PC-3 (cell line): ENCODE measurements at places on chromosomes 2 and 18. TPM values are rescaled to one million over a fixed set of nuclear protein-coding genes. Genes with fewer than 3 reads are reported as not detected.
A peak's percentile ranks its signal among the peaks of the same experiment; 100 is the strongest.

Gene NRP2
- total RNA-seq, result 18.3 and 19.9 TPM in 2 replicates

GRCh38 chr2:233912691-233913423 is 4.3 kb upstream of the TRPM8 start:
- DNase-seq, result peak; percentile 48

DNA sequence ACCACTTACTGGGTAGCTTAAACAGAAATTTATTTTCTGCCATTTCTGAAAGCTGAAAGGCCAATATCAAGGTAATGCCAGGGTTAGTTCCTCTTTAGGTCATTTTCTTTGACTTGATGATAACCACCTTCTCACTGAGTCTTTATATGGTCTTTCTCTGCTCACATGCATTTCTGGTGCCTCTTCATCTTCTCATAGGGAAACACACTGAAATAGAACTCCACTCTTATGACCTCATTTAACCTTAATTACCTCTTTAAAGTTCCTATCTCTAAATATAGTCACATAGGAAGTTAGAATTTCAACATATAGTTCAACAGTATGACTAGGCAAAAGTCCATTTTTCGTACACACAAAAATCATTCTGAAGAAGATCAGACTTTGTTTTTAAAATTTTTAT is 616.8 kb upstream of the VRK2 start:
- DNase-seq, result no peak

GRCh38 chr18:63119647-63120046 is 199.9 kb downstream of the BCL2 start:
- peak; percentile 39 for DNase-seq

DNA sequence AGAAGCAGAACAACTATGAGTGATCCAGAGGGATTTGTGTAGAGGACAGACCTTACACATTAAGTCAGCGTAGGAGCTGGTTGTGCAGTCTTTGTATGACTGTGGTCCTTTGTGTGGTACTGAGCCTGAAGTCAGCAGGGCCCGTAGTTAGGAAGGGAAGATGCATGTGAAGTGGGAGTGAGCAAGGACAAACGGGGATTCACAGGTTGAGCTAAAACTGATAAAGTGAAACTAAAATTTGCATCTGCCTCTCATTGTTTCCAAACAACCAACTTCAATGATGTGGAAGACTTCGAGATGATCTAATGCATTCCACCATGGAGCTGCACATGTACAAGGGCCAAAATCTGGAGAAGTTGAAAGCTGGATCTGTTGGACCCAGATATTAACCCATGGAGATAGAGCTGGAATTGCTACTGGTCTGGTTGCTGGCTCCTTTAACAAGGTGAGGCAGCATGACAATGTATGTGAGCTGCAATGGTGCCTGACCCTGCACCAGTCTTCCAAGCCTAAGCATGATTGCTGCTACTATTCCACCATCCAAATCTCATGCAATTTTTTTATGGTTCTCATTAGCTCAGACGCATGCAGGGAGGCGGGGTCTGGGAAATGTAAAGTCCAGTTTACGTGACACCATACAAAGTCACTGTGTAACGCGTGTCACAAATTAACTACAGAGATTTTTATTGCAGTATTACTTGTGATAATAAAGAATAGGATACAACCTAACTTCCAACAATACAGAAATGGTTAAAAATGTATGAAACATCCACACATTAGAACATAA is 12.1 kb upstream of the CYBRD1 start:
- DNase-seq, result no peak

DNA sequence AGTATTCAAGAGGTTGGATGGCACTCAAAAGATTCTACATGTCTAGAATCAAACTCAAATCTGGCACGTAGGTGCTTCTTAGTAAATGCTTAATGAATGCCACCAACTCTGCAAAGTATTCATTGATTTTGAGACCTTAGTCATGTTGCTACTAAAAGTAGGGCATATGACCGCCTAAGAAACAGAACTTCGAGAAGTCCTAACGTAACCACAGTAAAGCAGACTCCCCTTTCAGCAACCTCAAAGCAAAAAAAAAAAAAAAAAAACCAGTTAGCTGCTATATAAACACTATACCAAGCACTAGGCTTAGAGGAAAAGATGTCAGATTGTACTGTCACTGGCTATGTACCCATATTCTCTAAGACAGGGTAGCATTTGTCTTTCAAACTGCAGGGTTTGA is 33.9 kb downstream of the PTCD3 start:
- no peak for DNase-seq

Gene STPG4
- total RNA-seq, result 2.4 TPM in 1 of 2 replicates, not detected in the other

GRCh38 chr2:36783246-36783645 is 86.7 kb downstream of the VIT start:
- DNase-seq, result no peak

DNA sequence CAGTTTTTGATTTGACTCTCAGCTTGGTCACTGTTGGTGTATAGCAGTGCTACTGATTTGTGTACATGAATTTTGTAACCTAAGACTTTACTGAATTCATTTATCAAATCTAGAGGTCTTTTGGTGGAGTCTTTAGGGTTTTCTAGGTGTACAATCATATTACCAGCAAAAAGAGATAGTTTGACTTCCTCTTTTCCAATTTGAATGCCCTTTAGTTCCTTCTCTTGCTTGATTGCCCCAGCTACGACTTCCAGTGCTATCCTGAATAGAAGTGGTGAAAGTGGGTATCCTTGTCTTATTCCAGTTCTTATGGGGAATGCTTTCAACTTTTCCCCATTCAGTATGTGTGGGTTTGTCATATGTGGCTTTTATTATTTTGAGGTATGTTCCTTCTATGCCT is 312.9 kb upstream of the REV1 start:
- DNase-seq, result no peak

Gene CACNB4
- total RNA-seq, result not detected in 2 replicates

Gene GKN2
- 0.58 TPM in 1 of 2 replicates, not detected in the other for total RNA-seq

DNA sequence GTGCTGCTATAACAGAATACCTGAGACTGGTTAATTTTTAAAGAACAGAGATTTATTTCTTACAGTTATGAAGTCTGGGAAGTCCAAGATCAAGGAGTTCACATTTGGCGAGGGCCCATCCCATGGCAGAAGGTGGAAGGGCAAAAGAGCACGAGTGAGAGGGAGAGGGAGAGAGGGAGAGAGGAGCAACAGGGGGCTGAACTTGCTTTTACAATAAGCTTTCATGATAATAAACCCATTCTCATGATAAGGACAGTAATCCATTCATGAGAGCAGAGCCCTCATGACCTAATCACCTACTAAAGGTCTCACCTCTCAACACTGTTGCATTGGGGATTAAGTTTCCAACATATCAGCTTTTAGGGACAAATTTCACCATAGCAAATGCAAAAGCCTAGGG is 45.3 kb downstream of the DSC3 start:
- DNase-seq, result no peak

DNA sequence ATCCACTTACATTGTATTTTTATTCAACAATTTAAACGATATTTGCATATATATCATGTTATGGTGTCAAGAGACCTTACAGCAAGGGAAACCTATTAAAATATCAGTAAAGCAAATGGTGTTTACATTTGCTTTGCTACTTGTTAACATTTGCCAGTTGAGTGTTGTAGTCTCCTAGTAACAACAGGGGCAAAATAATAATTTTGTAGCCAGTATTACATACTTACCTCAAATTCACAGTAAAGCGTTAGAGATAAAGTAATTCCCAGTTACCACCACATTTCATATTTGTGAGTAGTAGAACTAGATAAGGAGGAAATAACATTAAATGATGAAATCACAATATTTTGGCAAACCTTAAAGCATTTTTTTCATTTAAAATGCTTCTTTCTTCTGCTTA is 71.3 kb downstream of the FASTKD2 start:
- no peak for DNase-seq

DNA sequence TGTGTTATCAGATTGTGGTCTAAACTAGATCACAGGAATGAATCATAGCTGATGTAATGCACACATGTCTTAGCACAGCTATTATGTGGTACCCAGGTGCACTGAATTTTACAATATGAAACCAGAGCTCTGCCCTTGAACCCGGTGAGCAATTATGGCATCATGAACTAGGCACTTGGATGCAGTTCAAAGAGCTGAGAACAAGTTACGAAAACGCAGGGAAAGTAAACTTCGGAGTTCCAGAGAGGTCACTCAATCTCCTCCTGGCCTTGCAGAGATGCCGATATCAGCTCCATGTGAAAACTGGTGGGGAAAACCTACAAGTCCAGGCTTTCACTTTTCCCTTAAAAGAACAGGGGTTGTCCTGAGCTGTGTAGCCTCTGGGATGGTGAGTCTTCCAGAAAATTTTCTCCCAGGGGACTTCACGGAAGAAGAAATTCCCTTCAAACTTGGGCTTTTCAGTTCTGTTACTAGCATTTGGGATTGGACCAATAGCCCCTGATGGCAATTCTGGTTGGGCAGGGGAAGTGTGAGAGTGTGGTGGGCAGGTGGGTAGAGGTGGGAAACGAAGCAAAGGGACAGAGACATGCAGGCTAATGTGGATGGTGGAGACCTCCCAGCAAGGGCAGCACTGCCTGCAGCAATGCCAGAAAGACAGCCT is 71.1 kb upstream of the SH3BP4 start:
- peak; percentile 90 for DNase-seq

DNA sequence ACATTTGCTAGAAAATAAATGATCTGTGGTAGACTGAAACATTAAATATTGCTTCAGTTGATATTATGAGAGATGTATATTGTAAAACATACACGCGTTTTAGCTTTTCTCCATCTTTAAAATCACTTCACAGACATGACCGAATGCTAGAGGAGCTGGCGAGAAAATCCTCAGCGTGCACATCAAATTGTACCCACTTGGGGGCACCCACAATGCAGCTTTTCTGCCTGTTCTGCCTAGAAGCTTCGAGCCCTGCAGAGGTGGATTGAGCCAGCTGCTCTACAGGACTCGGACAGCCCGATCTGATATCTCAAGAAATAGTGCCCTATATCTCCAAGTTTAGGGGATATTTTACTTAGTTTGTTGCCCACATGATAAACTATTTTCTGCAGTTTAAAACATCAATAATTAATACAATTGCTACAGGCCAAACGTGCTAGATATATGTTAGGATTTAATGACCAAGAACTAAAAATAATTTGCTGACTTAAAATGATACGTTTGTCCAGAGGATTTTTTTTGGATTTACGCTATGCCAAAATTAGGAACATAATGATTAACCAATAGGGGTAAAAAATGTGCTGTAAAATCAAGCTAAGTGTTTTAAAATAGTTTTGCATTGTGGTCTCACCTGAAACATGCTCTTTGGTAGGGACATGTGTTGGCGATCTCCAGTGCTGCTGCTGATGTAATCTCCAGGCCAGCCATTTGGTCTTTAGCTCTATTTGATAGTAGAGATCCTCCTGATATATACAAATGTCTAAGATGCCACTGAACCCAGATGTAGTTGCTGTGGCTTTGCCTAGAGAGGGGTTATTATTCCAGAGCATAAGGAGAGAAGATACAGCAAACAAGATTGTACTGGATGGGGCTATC is 22.3 kb upstream of the ATP5MC3 start:
- DNase-seq, result peak; percentile 72

- DNase-seq, result no peak
Observed at GRCh38 chr18:26434887-26435286, 113.5 kb downstream of the KCTD1 start.

- peak; percentile 34 for DNase-seq
Observed at GRCh38 chr2:62071126-62071598, 124.8 kb upstream of the B3GNT2 start.

Gene IMP4
- total RNA-seq, result 203 and 207 TPM in 2 replicates

GRCh38 chr2:105321875-105322646 is 7.5 kb downstream of the TGFBRAP1 start:
- no peak for DNase-seq

- no peak for DNase-seq
Observed at GRCh38 chr2:6237039-6237660, 545.0 kb downstream of the SOX11 start.

Gene HOXD1
- total RNA-seq, result not detected in 2 replicates

Gene LYG2
- not detected in 2 replicates for total RNA-seq

GRCh38 chr2:100344433-100344832 is 22.1 kb upstream of the LONRF2 start:
- DNase-seq, result no peak

DNA sequence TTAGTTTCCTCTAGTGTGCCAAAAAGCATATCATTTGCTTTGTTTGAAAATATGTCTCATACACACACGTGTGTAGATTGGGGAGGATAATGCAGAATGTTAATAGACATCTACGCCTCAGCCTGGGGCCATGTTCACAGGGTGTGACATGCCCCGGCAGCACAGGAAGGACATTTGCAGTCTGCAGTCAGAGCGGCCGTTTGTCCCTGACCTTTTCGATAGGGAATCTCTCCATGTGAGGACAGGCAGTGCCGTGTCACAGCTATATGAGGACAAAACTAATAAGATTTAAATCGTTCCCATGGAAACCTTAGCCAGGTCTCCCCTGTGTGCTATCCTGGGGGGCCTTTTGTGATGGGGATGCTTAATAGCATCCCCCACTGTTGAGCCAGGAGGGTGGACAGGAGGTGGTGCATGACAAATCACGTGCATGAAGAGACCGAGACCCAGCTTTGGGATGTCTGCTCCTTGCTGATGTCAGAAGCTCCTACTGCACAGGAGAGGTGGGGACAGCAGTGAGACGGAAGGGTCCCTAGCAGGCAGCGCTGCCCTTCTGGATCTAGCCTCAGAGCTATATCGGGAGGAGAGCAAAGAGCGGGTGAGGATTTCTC is 100.6 kb downstream of the RNF144A start:
- no peak for DNase-seq

- DNase-seq, result peak; percentile 38
Observed at GRCh38 chr2:44169155-44169898, 652 bp downstream of the PPM1B start.

DNA sequence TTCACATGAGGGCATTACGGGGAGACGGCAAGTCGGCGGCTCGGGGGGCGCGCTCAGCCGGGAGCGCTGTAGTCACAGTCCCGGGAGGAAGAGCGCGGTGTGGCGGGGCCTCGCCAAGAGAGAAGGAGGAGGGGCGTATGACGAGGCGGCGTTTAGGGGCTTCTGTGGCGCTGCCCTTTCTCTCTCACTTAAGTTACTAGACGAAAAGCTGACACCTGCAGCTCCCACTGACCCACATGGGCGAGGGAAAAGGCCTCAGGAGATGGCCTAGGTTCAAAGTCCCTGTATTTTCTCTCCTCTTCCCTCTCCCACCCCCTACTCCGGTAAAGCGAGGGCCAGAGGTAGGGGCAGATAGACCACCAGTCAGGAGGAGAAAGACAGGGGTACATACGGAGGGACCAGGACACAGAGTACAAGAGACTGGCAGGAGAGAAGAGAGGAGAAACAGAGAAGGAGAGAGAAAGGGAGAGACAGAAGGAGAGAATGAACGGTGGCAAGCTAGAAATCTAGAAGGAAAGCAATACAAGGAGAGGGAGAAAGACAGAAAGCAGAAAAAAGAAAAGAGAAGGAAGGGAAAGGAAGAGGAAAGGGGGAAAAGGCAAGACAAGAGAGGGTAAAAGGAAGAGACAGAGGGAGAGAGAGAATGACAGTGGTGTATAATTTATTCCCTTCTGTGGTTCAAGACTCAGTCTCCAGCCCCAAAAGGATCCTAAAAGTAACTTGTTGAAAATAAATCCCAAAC is 3.8 kb downstream of the SIX2 start:
- DNase-seq, result no peak
